ENCODE measurements at places on chromosomes 3 and 15.

DNA sequence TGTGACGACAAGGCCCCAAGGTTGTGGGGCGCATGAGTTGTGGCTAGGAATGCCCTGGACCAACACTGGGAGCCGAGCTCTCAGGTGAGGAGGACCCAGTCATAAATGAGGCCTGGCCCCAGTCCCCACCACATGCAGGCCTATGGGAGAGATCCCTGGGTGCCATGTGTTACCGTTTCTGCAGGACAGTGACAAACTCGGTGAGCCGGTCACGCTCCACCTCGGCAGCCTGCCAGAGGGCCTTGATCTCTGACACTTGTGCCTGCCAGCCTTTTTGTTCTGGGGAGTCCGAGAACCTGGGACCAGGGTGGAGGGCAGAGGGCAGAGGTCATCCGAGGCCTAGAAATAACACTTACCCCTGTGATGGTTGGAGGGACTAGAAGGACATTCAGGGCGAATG, 27.7 kb upstream of the HHATL start:
- DNase-seq = no peak

GRCh38 chr15:39852250-39852649, 67.8 kb downstream of the GPR176 start:
- no peak for DNase-seq

DNA sequence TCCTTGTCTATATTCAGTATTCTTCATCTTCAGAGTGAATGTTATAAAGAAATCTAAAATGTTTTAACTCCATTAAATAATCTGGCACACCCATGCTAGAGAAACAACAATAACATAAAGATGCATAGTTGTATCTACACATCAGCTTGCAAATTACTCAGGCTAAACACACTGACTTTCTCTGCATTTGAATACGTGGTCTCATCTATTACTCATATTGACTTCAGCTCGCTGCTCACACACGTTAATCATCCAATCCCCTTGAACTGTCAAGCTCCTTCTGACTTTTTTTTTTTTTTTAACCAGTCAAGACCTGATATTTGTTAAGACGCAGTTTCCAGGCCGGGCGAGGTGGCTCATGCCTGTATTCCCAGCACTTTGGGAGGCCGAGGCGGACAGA, 1137.3 kb upstream of the CADM2 start:
- no peak for DNase-seq

- no peak for DNase-seq
Observed at GRCh38 chr3:101279765-101280385, 40.5 kb downstream of the IMPG2 start.

DNA sequence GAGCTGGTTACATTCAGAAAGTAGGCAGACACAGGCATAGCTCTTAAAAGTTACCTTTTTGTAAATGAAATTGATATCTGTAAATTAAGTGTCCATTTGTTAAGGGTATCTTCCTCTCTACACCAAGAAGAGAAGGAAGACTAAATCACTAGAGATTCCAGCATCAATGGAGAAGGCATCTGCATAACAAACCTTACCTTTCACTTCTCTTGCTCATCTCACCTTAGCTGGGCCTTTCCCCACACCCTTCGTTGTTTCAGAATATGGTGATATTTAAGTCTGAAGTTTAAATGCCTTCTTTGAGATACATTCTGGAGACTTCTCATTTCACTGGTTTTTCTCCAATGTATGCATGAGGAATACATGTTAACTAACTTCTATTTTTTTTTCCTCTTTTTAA, 54.5 kb upstream of the TGFBR2 start:
- no peak for DNase-seq

DNA sequence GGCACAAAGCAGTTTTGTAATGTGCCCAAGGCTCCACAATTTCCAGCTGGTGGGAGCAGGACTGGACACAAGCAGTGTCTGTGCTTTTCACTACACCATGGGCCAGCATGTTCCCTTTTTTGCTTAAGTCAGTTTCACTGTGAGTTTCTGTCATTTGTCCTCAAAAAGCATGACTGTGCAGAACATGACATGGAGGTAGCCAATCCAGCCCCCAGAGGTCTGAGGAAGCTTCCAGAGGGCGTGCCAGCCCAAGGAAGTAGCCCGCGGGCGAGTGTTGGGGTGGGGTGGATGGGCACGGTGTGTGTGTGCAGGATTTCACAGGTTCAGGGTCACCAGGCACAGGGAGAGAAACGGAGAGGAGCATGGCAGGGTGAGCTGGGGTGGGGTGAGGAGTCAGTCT, 8.0 kb upstream of the EEFSEC start:
- peak; percentile 56 for DNase-seq

GRCh38 chr3:160477750-160478149, 28.2 kb upstream of the TRIM59 start:
- no peak for DNase-seq

- DNase-seq = peak; percentile 47
Observed at GRCh38 chr3:189967254-189967865, 153.3 kb downstream of the P3H2 start.

GRCh38 chr3:186996356-186996755, 66.0 kb downstream of the ST6GAL1 start:
- DNase-seq = no peak

- DNase-seq = no peak
Observed at GRCh38 chr15:101476756-101477155, 12.8 kb downstream of the PCSK6 start.

DNA sequence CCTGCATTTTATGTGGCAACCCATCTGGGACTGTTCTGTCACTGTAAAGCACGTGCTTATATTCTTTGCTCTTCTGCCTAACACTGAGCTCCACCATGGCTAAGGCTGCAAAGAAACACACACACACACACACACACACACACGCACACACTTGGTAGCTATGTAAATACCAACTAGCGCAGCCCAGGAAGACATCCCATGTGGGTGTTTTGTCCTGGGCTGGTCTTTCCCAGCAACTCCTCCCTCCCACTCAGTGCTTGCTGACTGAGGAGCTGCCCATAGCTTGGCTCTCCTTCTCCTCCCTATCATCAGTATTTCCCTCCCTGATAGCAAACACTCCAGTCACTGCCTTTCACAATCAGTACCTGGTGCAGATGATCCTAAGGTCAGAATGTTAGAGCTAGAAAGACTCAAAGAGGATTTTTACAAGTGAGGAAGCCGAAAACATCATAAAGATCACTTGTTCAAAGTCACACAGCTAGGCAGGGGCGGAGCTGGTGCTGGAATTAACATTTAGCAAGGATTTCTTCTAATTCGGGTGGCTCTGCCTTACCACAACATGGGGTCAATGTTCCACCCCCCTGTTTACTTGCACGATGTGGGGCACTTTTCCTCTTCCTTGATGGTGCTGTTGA, 377.1 kb upstream of the TBL1XR1 start:
- DNase-seq = no peak

- peak; percentile 71 for DNase-seq
Observed at GRCh38 chr3:32240159-32240545, 1.7 kb downstream of the CMTM8 start.

DNA sequence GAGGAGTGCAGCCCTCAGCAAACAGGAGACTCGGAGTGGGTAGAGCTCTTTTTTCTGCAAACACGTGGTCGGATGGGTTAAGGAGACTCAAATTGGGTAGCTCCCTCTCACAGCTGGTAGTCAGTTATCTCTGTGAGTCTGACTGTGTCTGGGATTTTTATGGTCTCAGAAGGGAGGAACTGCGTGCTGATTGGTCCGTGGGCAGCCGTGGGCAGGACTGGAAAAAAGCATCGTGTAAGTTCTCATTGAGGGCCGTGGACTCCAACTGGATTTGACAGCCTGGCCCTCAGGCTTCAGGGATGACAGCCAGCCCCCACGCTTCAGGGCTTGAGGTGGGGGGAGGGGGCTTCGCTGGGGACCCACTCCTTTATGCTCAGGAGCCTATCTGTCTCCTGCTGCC, 463.9 kb downstream of the EPHA3 start:
- no peak for DNase-seq

GRCh38 chr15:67506775-67507747, 13.9 kb upstream of the C15orf61 start:
- DNase-seq = no peak

DNA sequence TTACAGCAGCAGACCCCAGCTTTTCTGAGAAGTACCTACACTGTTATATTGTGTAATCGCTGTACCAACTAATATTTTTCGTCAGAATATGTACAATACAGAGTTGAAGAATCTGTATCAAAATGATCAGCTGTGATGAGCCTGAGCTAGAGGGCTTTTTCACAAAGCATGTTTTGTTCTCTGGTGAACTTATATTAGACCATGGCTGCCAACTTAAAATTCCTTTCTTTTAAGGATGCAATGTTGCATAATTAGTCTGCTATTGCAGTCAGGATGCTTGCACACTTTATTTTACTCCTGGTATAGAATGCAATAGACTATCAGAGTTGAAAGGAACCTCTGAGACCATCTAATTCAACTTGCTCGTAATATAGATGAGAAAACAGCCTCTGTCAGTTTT, 127.8 kb downstream of the RBMS3 start:
- DNase-seq = no peak

DNA sequence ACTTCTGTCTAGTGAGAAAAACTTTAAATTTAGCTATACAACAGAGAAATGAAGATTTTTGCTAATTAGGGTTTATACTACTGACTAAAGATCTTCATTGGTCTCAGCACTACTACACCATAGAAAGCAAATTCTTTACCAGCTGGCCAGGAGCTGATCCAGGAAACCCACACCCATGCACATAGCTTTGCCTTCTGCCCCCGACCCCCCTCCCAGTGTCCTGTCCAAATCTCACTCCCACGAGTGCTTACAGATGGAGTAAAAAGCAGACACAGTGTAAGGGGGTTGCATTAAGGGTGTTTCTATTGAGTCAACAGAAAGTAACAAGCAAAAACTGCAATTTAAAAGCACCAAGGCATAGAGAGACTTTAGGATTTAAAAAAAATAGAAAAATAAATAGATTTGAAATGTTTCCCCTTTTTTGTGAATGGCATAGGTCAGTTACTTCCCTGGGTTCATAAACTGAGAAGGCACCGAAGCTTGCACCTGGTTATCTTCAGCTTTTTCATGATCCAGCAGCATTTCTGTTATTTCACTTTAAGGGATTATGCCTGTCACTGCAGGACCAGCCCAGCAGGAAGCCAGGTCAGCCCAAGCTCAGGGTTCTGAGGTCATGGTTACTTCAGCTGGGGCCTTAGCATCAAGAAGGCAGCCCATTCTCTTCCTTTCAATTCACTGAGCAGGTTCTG, 124.3 kb downstream of the CTNNB1 start:
- peak; percentile 7 for DNase-seq

GRCh38 chr3:100864471-100865250, 128.6 kb downstream of the ABI3BP start:
- DNase-seq = no peak
